ENCODE measurements at places on chromosomes 6 and 20. TPM values are rescaled to one million over a fixed set of nuclear protein-coding genes. Genes with fewer than 3 reads are reported as not detected.

IFT52 gene
- total RNA-seq: 6.5 TPM

EYS gene
- total RNA-seq: not detected

- H3K27ac ChIP-seq: no peak overlapping the region
- no peaks in the 10 kb centered on the region for H3K36me3 ChIP-seq
- H3K27me3 ChIP-seq: no peaks in the 10 kb centered on the region
- no peak overlapping the region for H3K4me3 ChIP-seq
These were observed 1.9 kb downstream of the UBE2C start for GRCh38 chr20:45814314-45814713.

DNA sequence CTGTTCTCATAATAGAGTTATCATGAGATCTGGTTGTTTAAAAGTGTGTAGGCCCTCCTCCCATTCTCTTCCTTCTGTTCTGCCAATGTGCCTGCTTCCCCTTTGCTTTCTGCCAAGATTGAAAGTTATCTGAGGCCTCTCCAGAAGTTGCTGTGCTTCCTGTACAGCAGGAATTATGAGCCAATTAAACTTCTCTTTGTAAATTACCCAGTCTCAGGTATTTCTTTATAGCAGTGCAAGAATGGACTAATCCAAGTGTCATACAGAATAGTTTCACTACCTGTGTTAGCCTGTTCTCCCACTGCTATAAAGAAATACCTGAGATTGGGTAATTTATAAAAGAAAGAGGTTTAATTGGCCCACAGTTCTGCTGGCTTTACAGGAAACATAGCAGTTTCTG is 100.0 kb downstream of the CD24 start:
- H3K4me3 ChIP-seq: no peak overlapping the region
- no peaks in the 10 kb centered on the region for H3K36me3 ChIP-seq
- no peaks in the 10 kb centered on the region for H3K4me1 ChIP-seq
- no peaks in the 10 kb centered on the region for H3K27me3 ChIP-seq
- DNase-seq: no peak

- H3K27me3 ChIP-seq: no peaks in the 10 kb centered on the region
- no peaks in the 10 kb centered on the region for H3K36me3 ChIP-seq
- no peak overlapping the region for H3K27ac ChIP-seq
- H3K4me3 ChIP-seq: no peak overlapping the region
- DNase-seq: no peak
These were observed 11.8 kb upstream of the TRAM2 start for GRCh38 chr6:52588710-52589091.

GRCh38 chr6:108368431-108369030 is 73.7 kb downstream of the AFG1L start:
- no peak overlapping the region for H3K4me3 ChIP-seq
- no peak for DNase-seq
- H3K27me3 ChIP-seq: no peaks in the 10 kb centered on the region
- peaks cover 8% of the 10 kb centered on the region for H3K4me1 ChIP-seq
- peaks cover 2% of the 10 kb centered on the region for H3K36me3 ChIP-seq
- H3K27ac ChIP-seq: no peak overlapping the region

- H3K27ac ChIP-seq: peak overlapping the region; percentile 88
- H3K4me3 ChIP-seq: peak overlapping the region; percentile 82
- peaks cover 29% of the 10 kb centered on the region for H3K4me1 ChIP-seq
- peaks cover 2% of the 10 kb centered on the region for H3K36me3 ChIP-seq
These were observed 602 bp upstream of the TSPYL4 start for GRCh38 chr6:116254297-116255056.

GRCh38 chr6:48917233-48917632 is 545.8 kb downstream of the MMUT start:
- no peak for DNase-seq
- H3K27me3 ChIP-seq: no peaks in the 10 kb centered on the region
- H3K27ac ChIP-seq: no peak overlapping the region
- H3K4me1 ChIP-seq: no peaks in the 10 kb centered on the region
- no peaks in the 10 kb centered on the region for H3K36me3 ChIP-seq
